BE2C (cell line): ENCODE measurements at places on chromosomes 12 and 14.

DNA sequence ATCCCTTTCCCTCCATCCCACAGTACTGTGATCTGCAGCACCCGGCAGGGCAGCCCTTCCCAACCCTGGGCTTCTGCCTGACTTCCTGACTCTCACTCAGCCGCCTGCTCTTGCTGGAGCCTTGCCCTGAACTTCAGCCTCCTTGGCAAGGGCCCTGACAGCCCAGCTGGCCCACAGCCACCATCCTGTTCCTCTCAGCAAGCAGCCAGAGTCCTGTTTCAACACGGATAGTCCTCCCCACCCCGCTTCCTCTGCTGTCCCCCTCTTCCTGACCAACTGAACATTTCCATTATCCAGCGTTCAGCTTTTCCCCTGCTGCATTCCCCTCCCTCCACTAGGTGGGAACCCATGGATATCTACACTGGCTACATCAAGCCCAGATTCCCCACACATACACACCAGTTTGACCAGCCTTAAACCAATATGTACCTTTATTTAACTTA lies 74.0 kb upstream of the MDM1 start:
- no peak for DNase-seq

DNA sequence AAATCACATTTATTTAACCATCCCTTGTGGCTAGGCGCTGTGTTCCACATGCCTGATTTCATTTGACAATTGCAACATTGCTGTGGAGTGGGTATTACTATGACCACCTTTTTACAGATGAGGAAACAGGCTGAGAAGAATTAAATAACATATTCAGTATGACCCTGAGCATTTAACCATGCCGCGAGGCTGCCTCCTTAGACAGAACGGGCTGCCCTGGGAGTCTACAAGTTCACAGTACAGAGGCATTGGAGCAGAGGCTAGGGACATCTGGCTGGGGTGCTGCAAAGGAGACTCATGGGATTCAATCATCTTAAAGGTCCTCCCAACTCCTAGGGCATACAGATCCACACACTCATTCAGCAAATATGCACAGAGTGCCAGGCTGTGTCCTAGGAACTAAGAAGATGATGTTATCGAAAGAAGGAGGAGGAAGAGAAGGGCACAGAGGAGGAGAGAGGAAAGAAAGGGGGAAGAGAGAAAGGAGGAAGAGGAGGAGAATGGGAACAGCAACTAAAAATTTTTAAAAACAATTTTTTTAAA lies 164.7 kb upstream of the CCND2 start:
- no peak for DNase-seq

DNA sequence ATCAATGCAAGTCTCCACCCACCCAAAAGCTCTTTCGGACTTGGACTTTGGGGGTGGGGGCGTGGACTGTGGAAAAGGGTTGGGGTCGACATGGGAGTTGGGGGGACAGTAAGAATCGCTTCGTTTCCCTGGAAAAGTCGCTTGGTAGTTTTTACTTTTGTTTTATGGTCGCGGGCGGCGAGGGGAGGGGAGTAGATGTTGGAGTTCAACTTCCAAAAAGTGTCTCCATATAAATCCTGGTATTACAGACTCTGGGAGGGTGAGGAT lies 568 bp upstream of the BCL11B start:
- no peak for DNase-seq

GRCh38 chr12:125533434-125534029 lies 468.3 kb downstream of the AACS start:
- DNase-seq = peak; percentile 70

GRCh38 chr14:72616294-72616693 lies 277.6 kb downstream of the DPF3 start:
- DNase-seq = no peak

- no peak for DNase-seq
Measured at GRCh38 chr14:105393151-105393550, 5.2 kb upstream of the TEX22 start.

DNA sequence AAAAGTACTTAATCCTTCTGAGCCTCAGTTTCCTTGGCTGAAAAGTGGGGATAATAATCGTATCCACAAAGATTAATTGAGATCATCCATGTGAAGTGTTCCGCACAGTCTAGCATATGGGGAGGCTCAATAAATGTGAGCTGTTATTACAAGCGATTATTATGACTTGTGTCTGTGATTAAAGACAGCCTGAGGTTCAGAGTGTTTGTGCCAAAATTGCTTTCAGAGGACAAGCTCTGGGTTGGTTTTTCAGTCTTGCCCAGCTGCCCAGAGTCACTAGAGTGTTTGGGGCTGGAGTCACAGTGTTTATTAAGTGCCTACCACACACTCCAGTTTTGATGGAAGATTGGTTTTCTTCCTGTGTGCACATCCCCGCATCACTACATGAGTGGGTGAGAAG lies 53.5 kb downstream of the NTF3 start:
- DNase-seq = no peak

DNA sequence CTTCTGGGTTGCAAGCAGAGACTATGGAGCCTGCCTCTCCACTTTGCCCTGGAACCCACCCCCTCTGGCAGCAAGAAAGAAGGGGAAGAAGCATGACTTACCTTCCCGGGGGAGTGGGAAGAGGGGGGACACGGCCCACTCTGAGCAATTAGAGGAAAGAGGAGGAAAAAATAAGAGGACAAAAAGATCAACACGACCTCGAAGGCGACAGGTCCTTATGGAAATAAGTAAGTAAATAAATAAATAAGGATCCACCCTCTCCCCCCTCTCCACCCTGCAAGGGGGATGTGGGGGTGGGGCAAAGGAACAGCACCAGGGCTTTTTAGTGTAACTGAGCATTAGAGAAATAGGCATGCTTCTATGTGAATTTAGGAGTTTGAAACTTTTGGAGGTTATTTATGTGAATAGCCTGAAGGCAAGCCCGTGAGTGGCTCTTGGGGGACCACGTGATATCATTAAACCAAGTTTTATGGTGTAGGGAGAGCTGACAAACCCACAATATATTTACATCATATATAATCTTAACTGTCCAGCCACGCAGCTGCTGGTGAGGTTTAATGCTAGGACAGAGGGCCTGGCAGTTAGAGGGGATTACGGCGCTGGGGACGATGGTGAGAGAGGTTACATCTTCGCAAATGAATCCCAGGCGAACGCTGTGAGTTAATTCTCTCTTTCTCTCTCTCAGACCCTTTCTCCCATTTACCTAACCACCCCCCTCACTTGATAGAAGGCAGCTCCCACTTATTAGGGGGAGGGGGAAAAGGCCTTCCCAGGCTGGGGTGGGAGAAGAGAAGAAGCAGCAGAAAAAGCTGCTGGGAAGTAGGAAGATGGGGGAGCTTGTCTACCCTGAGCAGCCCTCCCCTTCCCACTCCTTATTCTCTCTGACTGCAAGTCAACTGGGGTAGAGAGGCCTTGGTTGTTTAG lies 4.8 kb downstream of the HOXC5 start:
- no peak for DNase-seq
